Stimulated activated CD8-positive, alpha-beta memory T cell treated with anti-CD3 and anti-CD28 coated beads, Interleukin-15, amount 100 ng/mL, for 48 hours (primary cell): ENCODE measurements at places on chromosomes 6 and 20.

DNA sequence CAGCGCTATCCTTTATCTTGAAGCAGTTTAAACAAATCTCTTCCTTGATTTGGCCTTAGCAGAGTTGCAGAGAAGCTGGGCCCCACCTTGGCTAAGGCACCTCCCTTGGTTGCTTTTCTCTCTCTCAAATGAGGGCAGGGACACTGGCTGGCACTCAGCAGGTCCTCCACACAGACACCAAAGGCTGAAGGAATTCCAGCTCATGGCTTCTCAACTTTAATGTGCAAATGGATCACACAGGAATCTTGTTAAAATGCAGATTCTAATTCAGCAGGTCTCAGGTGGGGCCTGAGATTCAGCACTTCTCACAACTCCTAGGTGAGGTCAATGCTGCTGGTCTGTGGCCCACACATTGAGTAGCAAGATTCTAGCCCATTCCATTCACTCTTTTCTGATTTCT lies 25.7 kb downstream of the RIMS4 start:
- DNase-seq = no peak

DNA sequence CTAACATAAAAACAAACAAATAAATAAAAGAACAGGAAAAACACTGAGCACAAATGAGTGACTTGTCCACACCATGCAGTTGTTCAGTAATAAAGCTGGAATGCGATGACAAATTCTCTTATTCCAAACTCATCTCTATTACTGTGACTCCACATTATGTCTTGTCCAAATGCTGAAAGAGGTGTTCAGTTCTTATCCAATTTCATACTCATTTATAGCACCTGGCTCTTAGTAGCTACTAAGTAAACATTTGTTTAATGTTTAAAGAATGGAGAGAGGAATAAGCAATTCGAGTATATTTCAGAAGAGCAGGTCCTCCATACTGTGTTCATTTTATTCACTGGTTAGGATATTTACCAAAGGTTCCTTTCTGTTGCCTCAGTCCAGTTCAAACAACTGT lies 439.0 kb upstream of the JAG1 start:
- no peak for DNase-seq

GRCh38 chr20:40961176-40961575 lies 67.4 kb upstream of the TOP1 start:
- DNase-seq = no peak

GRCh38 chr6:142420802-142421201 lies 119.0 kb downstream of the ADGRG6 start:
- no peak for DNase-seq

DNA sequence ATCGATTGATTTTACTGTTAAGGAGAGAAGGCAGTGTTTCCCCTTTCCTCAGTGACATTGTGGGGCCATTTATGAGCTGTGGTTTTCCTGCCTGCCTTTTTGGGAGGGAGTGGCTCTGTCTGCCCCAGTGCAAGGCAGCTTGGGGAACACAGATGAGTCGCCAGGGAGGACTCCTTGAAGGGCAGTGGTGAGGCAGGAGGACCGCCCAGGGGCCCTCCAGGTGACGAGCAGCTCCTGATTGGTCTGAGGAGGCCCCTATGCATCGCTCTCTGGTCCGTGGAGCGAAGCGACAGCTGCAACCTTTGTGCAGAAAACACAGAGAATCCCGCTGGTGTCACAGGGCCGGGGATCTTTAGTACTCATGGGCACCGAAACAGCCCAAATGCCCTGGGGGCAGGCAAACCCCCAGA lies 100.3 kb downstream of the TMEM242 start:
- DNase-seq = no peak

DNA sequence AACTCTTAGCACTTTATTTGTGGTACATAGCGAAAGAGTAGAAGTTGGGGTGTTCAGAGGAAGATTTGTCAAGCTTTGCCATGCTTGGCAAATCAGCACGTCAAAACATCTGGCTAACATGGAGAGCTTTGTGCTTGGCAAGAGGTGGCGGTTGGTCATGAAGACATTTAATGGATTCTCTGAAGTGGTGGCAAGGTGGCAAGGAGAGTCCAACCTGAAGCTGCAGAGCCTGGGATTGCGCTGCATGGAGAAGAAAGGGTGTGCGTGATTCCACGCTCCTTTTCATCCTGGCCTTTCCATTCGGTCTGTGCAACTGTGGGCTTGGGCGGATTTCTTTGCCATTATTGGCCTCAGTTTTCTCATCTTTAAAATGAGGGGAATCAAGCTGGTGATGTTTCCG lies 3.1 kb downstream of the PYGB start:
- DNase-seq = no peak

DNA sequence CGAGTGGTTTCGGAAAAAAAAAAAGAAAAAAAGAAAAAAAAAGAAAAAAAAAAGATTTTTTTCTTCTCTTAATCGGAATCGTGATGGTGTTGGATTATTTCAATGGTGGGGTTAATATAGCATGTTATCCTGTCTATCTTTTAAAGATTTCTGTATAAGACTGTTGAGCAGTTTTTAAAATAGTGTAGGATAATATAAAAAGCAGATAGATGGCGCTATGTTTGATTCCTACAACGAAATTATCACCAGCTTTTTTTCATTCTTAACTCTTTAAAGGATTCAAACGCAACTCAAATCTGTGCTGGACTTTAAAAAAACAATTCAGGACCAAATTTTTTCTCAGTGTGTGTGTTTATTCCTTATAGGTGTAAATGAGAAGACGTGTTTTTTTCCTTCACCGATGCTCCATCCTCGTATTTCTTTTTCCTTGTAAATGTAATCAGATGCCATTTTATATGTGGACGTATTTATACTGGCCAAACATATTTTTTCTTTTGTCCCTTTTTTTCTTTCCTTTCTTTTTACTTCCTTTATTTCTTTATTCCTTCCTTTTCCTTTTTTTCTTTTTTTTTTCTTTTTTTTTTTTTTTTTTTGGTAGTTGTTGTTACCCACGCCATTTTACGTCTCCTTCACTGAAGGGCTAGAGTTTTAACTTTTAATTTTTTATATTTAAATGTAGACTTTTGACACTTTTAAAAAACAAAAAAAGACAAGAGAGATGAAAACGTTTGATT lies 3.6 kb downstream of the SOX4 start:
- DNase-seq = no peak

DNA sequence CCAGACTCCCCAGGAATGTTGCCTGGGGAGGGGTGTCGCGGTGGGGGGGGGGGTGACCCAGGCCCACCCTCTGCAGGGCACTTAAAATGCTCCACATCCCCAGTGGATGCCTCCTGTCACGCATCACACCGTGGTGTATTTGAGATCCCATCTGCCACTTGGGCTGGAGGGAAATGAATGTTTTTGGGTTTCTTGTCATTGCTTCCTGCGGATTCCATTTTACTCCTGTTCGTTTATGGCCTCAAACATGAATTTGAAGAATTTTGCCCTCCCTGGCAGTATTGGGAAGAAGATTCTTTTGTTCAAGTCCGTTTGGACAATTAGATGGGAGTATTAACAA lies 544 bp upstream of the KHDC1 start:
- DNase-seq = no peak

- peak; percentile 48 for DNase-seq
Measured at GRCh38 chr6:148760568-148761526, 14.0 kb downstream of the UST start.

DNA sequence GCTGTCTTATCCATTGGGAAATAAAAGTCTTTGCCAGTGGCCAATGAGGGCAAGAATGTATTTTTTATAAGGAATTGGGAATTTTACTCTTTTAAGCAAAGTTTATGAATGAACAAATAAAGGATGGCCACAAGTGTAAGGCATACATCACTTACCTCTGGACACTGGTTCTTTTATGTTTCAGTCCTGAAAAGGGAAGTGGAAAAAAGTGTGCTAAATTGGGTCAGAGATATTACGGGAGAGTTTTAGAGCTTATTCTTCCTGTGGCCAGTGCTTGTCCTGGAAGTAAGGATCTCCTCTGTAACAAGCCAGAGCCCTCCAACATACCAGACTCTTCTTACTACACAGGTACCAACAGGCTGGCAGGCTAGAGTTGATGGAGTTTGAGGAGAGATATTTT lies 22.5 kb upstream of the RIPK1 start:
- no peak for DNase-seq

- DNase-seq = no peak
Measured at GRCh38 chr20:35444226-35444625, 6.2 kb upstream of the GDF5 start.

DNA sequence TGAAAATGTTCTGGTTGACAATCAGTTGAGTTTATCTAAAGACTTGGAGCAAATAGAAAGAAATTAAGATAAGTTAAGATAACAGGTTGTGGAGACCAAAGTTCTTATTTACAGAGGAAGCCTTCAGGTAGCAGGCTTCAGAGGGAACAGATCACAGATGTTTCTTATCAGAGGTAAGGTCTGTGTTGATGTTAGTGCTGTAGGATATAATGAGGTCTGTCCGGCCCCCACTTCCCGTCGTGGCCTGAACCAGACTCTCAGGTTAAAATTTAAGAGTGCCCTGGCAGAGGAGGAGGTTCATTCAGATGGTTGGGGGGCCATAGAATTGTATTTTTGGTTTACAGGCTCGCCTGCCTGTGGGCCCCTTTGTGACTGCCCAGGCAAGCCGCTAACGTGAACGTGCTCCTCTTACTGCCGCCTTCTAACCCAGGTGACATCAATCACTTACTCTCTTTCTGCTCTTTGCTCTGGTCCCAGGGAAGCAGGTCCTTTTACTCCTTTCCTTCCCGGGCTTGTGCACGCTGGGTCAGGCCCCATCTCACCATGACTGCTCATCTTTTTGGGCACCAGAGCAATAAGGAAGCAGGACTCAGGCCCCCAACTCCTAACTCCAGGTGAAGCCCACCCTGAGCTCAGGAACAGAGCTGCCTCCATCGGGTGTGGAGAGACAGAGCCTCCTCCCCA lies 18.3 kb upstream of the UNC93A start:
- no peak for DNase-seq

- DNase-seq = no peak
Measured at GRCh38 chr6:128389820-128390534, 130.4 kb downstream of the PTPRK start.

- DNase-seq = no peak
Measured at GRCh38 chr20:53344891-53345290, 248.7 kb downstream of the ZNF217 start.

DNA sequence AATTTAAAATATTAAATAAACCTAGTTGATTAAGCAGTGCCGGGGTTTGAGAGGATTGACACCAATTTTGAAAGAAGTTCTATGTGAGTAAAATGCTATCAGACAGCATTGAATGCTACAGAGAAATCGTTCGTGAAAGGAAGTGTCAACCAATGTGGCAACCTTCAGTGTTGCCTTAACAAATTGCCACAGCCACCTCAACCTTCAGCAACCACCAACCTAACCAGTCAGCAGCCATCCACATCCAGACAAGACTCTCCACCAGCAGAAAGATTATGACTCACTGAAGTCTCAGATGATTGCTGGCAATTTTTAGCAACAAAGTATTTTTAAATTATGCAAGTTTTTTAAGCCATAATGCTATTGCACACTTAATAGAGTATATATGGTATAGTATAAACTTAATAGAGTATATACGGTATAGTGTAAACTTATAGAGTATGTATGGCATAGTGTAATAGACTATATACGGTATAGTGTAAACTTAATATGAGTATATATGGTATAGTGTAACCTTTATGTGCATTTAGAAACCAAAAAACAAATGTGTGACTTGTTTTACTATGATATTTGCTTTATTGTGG lies 65.3 kb upstream of the ID4 start:
- DNase-seq = no peak

GRCh38 chr6:84816741-84817140 lies 52.3 kb upstream of the TBX18 start:
- no peak for DNase-seq

DNA sequence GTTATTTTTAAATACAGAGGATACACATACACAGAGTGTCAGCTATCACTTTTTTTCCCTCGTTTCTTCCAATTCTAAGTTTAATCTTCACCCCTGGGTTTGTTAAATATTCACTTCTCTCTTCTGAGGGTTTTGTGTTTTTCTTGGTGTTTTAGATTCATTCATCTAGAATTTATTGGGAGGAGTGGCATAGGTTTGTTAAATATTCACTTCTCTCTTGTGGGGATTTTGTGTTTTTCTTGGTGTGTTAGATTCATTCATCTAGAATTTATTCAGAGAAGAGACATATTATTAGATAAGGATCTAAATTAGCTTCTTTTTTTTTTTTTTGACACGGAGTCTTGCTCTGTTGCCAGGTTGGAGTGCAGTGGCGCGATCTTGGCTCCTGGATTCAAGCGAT lies 3.9 kb downstream of the GTF2H5 start:
- no peak for DNase-seq

- no peak for DNase-seq
Measured at GRCh38 chr6:166411271-166411670, 28.5 kb upstream of the MPC1 start.

GRCh38 chr6:132130626-132131298 lies 179.6 kb upstream of the CCN2 start:
- DNase-seq = no peak

DNA sequence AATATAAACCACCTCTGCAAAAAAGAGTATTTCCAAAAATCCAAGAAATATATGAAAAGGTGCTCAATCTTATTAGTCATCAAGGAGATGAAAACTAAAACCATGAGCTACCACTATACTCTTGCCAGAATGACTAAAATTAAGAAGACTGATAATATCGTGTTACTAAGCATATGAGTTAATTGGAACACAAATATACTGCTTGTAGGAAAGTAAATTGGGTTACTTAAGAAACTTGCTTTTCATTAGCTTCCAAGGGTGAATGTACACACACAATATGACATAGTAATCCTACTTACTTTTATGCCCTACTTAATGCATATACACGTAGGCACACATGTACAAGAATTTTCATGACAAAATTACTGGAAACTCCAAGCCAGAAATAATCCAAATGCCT lies 3.4 kb downstream of the THEMIS start:
- no peak for DNase-seq

- no peak for DNase-seq
Measured at GRCh38 chr6:170503414-170503761, 49.7 kb downstream of the PSMB1 start.

DNA sequence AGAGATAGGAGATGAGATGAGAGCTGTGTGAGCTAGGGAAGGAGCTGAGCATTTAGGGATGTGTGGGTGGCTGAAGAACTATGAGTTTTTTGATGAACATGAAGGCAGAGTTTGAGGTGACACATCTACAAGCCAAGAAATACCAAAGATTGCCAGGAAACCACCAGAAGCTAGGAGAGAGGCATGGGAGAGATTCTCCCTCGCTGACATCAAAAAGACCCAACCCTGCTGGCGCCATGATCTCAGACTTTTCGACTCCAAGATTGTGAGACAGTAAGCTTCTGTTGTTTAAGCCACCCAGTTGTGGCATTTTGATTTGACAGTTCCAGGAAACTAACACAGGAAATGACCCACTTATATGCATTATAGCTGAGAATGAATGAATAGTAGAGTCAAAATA lies 790.9 kb downstream of the TFAP2A start:
- DNase-seq = no peak

DNA sequence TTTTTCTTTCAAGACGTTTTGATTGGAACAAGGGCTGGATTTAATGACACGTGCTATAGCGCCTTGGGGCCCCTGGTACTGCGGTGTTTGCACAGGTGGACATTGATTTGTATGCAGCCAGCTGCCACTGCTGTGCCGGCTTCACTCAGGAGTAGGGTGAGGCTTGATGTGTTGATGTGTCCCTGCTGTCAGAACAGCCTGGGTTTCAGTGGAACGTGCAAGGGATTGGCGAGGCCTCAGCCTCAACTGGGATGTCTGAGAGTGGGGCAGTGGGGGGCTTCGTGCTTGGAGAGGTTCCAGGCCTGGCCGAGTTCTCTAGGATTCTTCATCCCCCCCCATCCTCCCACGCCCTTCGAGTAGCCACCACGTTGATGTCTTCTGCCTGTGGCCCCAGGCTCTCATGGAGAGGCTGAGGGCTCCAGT lies 23.0 kb downstream of the PYGB start:
- DNase-seq = no peak

- DNase-seq = no peak
Measured at GRCh38 chr6:26170181-26170580, 83.0 kb downstream of the HFE start.
